ENCODE measurements at places on chromosomes 2 and 18.

DNA sequence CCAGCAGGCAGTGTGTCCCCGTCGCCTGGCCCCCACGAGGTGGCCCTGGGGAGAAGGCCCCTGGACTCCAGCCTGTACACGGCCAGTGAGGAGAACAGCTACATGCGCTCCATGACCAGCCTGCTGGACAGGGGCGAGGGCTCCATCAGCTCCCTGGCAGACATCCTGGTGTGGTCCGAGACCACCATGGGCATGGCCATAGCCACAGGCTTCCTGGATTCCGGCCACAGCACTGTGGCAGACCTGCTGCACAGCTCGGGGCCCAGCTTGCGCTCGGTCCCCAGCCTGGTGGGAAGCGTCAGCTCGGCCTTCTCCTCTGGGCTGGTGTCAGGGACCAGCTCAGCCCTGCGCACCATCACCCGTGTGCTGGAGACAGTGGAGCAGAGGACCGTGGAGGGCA is 1.0 kb downstream of the TEX44 start:
- no peak for DNase-seq

DNA sequence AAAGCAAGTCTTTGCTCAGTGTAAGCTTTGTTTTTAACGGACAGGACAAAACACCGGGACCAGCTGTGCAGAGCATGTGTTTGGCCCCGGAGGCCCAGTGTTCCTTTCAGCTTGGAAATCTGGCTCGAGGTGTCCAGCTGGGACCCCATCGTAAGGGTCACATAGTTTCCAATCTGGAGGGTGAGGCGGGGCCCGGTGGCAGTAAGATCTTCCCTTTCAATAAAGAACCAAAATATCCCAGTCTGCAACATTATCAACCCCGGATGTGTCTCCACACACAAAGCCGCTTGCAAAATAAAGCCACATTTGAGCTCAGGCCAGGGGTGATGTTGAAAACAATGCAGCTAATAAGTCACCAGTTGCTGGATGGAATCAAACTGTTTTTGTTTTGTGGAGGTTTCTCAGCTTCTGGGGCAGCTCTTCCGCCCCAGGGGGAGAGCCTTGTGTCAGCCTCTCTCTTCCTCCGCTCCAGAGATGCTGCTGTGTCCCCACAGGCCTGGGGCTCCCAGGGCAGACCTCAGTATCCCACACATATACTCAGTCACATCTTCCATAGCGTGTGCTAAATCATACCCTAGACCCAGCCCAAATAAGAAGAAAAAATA is 138.6 kb upstream of the GLI2 start:
- DNase-seq = no peak

GRCh38 chr2:111068435-111069058 is 52.2 kb upstream of the BCL2L11 start:
- no peak for DNase-seq

GRCh38 chr2:84807063-84807485 is 73.8 kb downstream of the TRABD2A start:
- DNase-seq = no peak

GRCh38 chr2:162926907-162927306 is 88.3 kb upstream of the KCNH7 start:
- DNase-seq = no peak

DNA sequence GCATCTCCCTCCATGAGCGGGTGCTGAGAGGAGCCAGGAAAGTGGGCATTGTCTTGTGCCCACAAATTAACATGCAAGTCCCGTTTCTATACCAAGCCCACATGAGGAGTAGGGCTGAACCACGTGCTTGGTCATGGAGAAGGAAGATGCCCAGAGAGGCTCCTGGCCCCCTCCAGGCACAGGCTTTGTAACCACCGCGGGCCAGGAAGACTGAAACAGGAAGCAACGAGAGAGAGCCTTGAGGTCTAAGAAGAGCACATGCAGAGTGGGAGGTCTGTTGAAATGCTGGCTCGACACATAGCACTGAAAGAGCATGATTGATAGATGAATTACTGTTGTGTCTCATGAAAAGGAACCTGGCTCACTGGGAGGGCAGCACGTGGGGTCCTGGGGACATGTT is 36.3 kb downstream of the VWA3B start:
- no peak for DNase-seq

- DNase-seq = no peak
Observed at GRCh38 chr2:1623906-1624445, 120.3 kb downstream of the PXDN start.

Measured in activated effector memory CD4-positive, alpha-beta T cell treated with Interleukin-2 at 50 U/mL for 16 hours (primary cell).